ENCODE measurements at places on chromosomes 3 and 15.

DNA sequence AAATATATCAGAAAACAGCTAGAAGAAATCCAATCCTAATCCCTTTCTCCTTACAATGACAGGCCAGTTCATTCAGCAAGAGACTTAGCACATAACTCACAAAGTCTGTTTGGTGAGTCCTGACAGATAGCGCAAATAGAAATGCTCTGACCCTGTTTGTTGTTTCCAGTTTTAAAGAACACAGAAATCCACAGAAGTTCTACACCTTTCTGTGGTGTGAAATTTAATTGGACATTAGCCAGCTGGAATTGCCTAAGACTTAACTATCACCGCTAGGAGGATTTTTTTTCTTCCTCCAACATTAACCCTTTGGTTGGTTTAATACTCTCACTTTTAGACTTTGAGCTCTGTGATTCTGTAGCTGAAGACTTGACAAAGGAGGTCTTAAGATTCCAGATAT, 30.8 kb downstream of the HDC start:
- DNase-seq = no peak

DNA sequence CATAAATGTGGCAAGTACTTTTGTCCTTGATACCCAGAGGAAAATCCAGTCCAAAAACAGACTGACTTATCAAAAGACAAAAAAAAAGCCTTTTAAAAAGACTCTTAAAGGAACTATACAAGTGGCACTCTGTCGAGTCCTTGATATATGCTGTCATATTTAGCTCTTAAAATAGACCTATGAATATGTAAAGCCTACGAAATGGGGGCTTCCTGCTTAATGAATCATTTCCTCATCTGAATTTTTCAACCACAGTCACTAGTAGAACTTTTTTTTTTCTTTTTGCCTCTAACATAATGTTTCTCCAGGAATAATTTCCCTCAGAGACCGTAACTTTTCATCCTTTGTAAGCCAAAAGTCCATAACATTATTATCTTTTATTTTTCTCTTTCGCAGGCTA, 95.8 kb downstream of the P3H2 start:
- no peak for DNase-seq

DNA sequence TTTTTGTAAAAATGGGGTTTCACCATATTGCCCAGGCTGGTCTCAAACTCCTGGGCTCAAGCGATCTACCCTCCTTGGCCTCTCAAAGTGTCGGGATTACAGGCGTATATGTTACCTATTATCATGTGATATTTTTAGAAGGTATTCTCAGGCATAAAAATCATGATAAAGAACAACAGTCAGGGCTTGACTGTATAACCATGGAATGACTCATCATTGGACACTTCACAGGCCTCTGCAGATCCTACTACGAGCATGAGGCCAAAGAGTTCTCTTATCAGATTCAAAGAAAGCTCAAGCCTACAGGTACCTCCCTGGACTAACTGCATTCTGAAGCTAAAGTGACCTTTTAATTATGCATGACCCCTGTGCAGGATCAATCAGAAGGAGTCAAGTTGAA, 91.7 kb upstream of the PRICKLE2 start:
- no peak for DNase-seq

DNA sequence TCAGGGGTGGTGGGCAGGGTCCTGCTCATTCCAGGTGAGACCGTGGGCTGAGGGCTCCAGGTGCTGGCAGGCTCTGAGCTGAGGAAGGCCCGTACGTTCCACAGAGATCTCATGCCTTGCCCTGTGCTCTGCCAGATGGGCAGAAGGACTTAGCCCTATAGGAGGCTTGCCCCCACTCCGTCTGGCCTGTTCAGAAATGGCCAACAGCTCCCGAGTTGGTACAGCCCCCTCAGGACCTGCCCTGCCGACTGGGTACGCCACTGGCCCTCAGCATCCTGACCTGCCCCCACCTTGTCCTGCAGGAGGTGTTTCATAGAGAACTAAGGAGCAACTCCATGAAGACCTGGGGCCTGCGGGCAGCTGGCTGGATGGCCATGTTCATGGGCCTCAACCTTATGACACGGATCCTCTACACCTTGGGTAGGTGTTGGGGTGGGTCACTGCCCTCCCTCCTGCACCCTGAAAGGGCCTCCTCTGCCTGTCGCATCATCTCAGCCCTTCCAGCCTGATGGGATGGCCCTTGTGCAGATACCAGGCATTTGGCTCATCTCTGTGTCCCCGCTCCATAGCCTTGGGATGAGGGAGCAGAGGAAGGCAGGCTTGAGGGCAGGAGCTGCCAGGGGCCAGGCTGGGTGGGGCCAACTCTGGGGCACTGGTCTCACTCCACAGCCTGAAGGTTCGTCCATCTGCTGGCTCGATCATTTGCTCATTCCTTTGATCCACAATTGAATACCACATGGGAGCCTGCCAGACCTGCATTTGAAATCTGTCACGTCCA, 14.2 kb downstream of the TMEM43 start:
- no peak for DNase-seq

- DNase-seq = no peak
These were observed 43.9 kb upstream of the ARL8B start for GRCh38 chr3:5078151-5078550.

DNA sequence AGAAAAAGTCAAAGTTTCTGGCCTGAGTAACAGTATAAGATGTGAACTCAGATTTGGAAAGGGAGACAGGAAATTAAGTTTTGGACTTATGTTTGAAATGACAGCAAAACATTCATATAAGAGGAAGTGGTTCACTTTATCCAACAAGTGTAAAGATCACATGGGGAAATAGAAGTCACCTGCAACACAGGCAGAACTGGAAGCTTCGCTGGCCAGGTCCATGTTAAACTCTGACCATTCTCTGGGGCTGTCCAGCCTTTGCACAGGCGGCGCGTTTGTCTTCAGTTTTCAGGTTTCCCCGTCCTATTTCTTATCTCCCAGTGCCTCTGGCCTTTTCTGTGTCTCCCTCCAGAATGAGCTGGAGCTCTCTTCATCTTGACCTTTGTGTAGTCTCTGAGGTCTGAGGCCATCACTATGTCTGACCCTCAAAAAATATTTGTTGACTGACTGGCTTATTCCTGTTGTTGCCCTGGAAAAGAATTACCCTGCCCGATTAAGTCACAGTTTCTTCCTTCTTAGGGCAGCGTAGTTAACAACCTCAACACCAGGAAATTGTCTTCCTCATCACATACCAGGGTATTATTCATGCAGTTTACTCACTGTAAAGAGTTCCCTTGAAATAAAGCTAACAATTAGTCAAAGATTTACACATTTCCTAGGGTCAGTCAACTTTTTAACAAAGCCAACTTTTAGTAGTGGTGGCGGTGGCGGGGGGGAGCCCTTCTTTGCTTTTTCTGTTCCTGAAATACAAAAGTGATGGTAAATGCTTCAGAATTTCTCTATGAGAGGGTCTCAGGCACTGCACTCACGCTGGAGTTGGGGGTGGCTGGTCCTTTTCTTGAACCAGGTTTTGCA, 959 bp upstream of the RASA2 start:
- no peak for DNase-seq

DNA sequence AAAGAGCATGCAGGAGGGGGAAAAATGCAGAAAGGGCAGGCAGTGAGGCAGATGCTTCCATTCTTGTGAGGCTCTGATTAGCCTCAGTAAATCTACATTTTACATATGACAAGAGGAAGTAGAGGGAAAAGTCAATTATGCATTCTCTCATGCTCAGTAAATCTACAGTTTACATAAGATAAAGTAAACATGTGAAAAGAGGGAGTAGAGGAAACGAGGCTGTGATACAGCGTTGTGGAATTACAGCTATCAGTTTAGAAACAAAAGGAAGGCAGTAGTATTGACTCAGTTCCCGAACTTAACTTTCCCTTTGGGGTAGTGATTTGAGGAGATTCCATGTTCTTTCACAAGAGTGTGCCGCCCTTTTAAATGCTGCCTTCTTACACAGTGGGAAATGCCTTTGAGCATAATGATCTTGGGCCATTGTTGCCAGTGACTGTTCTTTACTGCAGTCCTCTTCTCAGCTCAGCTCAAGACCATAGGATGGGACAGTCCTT, 39.3 kb downstream of the OSTN start:
- DNase-seq = no peak

GRCh38 chr3:40653878-40654277, 129.1 kb downstream of the ZNF621 start:
- no peak for DNase-seq

DNA sequence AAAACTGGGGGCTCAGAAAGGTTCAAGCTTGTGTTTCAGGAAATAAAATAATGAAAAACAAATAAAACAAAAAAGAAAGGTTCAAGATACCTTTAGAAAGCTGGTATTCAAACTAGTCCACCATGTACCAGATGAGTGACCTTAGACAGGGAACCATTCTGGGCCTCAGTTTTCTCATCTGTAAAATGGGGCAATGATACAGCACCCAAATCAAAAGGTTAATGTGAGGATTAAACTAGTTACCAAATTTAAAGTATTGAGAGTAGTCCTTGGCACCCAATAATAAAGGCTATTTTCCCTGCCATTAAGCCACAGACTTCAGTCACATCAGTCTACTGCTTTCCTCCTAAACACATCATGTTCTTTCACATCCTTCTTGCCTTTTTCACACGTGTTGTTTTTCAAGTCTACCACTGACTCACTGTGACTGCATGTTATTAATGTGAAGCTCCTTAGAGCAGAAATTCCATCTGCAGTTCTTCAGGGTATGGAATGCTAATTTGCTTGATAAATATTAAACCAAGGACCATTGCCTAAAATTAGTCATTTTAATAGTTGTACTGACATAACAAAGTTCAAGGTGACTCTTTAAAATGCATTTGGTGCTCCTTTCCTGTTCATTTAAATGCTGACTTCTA, 19.9 kb downstream of the TAMM41 start:
- DNase-seq = no peak

GRCh38 chr3:32405711-32406323, 14.2 kb downstream of the CMTM7 start:
- no peak for DNase-seq

GRCh38 chr3:9861626-9862130, 17.9 kb upstream of the RPUSD3 start:
- no peak for DNase-seq

DNA sequence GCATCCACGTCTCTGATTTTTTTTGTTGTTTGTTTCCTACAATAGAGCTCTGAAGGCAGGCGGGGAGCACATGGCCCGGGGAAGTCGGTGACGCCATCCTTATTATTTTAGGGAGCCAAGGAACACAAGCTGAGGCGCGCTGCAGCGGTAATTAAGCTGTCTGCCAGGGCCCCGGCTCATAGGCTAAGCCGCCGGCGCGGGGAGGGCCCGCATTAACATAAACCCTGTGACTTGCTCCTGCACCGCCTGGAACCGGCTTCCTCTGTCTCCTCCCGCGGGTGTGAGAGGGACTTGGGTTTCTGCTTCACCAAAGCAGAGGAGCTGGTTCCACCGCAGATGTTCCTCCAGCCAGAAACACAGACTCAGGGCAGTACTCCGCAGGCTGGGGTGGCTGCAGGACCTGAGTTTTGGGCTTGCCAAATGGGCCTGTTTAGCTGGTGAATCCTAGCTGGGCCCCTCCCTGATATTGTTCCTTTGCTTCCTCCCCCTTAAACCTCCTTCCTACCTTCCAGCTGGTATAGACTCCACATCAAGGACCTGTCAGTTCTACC, 25.3 kb downstream of the ANP32A start:
- DNase-seq = peak; percentile 85

GRCh38 chr3:41302295-41302694, 103.0 kb downstream of the CTNNB1 start:
- DNase-seq = no peak

DNA sequence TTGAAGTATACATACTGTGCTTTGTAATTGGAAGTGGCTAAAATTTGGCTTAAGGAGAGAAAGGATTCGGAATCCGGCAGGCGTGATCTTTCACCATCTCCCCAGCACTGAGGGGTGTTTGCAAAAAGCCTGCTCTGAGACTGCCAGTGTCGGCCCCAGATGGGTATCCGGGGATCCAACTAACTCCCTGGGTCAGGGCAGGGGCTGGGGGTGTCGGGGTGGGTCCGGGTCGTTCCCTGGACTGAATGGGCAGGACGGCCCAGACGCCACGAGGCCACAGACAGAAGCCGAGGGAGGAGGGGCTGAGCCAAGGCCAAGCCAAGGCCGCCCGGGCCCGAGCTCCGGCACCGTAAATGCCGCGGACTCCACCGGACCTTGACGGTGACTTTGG, 349 bp downstream of the PPIB start:
- DNase-seq = peak; percentile 43

DNA sequence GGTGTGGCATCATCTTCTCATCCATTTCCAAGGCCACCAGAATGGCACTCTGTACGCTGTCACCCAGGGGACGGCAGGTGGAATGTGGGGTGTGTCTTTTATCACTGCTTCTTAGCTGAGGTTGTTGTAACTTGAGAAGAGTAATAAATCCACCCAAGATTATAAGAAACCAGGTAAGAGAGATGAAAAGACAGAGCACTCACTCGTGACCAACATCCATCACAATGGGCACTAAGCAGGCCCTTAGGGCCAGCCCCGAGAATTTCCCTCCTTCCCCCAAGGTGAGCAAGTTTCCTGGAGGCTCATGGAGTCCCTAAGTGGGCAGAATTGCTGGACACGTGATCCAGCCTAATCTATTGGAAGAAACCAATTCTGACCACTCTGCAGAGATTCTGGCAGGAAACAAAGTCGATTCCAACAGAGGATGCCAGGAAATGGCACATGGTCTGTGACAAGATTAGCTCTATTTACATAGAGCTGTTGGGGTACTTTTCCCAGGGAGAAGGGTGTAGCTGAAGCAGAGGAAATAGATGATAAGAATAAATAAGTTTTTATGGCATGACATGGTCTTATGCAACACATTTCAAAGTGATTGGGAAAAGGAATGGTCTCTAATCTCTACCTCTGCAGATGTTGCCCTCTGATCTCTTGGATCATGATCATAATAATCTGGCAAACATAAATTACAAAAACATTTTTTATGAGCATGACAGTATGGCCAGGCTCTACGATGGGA, 22.5 kb downstream of the SLC6A20 start:
- DNase-seq = no peak

- peak; percentile 53 for DNase-seq
These were observed 28.8 kb downstream of the RAB8B start for GRCh38 chr15:63218100-63218808.

GRCh38 chr3:66454464-66454859, 46.4 kb downstream of the LRIG1 start:
- no peak for DNase-seq

- DNase-seq = no peak
These were observed 21.0 kb downstream of the BOC start for GRCh38 chr3:113232342-113232741.
